ENCODE measurements at places on chromosomes 4 and X.

DNA sequence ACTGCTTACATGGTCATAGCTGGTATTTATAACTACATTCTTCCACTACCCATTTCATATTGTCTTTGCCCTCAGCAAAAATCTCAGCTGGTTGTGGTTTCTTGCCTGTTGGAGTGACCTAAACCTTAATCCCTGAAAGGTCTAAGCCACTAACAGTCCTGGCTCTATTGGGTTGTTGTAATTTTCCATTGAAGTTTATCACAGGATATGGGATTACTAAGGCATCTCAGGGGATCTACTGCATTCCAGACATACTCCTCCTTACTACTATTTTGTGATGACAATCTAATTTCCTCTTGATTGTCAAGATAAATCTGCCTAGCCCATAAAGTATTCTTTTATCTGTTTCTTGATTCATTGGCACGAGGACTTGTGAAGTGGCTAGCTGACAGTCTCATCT lies 6.2 kb upstream of the OSTC start:
- no peaks in the 10 kb centered on the region for H3K4me1 ChIP-seq
- no peak for DNase-seq
- H3K4me3 ChIP-seq: no peak overlapping the region

DNA sequence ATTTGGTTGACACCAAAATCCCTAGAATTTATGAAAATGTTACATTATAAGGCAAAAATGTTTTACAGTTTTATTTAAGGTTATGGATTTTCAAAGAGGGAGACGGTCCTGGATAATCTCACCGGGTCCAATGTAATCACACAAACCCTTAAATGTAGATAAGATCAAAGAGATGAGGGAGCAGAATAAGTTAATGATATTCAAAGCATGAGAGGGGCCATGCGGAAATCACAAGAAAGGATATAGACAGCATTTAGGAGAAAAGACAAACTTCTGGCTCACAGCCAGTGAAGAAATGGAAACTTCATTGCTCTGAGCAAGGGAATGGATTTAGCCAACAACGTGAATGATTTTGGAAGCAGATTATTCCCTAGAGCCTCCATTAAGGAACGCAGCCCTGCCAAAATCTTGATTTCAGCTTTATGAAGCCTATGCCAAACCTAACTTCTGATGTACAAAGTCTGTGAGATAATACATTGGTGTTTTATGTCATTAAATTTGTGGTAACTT lies 684.4 kb upstream of the GNPDA2 start:
- H3K27ac ChIP-seq: no peak overlapping the region
- H3K4me3 ChIP-seq: no peak overlapping the region
- H3K4me1 ChIP-seq: no peaks in the 10 kb centered on the region
- no peak for DNase-seq
- H3K27me3 ChIP-seq: no peaks in the 10 kb centered on the region

DNA sequence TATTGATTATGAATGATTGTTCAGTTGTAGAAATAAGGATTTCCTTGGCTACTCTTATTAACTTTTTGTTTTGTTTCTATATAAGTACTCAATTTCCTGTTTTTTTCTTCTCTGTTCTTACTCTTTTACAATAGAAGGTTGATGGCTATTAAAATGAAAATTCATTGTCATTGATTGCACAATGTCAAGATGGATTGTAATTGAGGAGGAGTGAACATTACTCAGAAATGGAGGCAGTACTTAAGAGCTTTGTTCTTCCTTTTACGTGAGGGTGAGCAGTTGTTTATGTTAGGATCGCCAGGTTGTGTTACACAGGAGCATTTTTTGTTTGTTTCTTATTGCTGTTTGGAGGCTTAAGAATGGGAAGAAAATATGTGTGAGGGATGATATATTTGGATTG lies 2062.4 kb downstream of the ARAP2 start:
- H3K27me3 ChIP-seq: no peaks in the 10 kb centered on the region
- no peak for DNase-seq
- no peaks in the 10 kb centered on the region for H3K4me1 ChIP-seq

DNA sequence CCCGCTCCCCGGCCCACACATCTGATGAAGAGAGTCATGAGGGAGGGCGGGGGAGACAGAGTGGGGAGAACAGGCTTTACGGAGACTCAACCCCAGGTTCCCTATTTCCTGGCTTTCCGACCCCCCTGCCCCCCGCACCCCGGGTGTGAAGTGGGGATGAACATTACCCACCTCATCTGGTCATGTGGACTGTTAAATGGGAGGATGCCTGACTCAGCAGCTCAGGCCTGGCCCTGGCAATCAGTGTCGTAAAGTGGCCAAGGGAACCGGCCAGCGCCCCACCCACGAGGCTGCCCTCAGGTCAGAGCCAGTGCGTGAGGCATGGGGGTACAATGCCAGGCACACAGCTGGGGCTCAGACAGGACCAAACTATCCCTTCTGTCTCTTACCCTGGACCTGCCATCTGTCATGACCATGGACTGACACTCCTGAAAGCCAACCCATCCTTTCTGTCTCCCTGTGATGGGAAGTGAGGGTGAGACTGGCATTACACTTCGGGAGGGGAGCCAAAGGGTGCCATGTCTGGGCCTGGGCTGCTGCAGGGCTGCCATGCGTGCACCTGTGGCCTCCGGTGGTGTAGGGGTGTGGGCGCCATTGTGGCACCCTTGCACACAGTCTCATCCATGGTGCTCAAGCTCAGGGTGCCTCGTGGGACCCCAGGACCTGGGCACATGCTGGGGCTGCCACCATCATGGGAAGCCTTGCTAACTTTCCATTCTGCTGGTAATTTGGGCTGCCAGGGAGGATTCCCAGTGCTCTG lies 106.1 kb upstream of the PSAPL1 start:
- H3K27me3 ChIP-seq: no peaks in the 10 kb centered on the region
- H3K4me3 ChIP-seq: peak overlapping the region; percentile 38
- no peaks in the 10 kb centered on the region for H3K4me1 ChIP-seq
- DNase-seq: no peak
- no peak overlapping the region for H3K27ac ChIP-seq

DNA sequence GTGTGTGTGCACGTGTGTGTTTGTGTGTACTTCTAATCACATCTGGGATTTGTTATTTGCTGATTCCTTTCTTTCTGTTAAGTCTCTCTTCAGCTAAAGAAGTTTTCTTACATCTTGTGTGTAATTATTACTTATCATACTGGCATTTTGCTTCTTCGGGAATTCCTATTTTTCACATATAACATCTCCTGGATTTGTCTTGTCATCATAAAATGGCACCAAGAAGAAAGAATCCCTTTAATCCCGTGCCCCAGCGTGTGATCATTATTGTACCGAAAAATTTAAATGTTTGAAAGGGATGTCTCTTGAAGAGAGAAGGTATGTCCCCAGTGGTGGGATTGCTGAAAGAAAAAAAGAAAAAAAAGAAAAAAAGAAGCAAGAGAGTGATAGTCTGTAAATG lies 72.3 kb downstream of the ZFX start:
- H3K27ac ChIP-seq: no peak overlapping the region
- H3K27me3 ChIP-seq: no peaks in the 10 kb centered on the region

GRCh38 chr4:184450743-184451535 lies 23.4 kb downstream of the IRF2 start:
- H3K4me1 ChIP-seq: peaks cover 17% of the 10 kb centered on the region
- no peaks in the 10 kb centered on the region for H3K36me3 ChIP-seq
- no peak overlapping the region for H3K4me3 ChIP-seq
- no peak for DNase-seq
- H3K27me3 ChIP-seq: no peaks in the 10 kb centered on the region
- H3K27ac ChIP-seq: no peak overlapping the region

DNA sequence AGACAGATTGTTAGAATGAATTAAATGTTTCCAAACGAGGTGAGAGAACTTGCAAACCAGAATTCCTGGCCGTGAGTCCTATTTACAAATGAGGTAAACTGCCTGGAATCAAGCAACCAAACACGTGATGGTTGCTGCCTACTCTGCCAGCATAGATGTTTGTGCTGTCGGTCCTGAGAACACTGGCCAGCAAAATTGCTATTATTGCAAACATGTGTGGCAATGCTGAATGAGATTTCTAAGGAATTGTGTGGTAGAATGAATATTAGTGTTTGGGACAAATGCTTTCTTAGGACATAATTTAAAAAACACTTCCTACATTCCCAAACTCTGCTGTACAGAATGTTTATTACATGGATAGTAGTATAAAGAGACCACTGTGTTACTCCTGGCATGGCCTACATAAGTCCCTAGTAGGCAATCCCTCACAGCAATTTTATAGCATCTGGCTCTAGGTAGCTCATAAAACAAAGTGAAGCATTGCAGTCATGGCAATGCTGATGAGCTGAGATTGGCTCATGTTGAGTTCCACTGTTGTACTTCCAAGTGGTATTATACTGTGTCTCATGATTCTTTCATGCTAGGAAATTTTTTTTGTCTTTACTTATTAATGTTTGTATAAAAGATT lies 605.2 kb upstream of the EPHA5 start:
- H3K27ac ChIP-seq: no peak overlapping the region
- DNase-seq: no peak
- H3K4me1 ChIP-seq: no peaks in the 10 kb centered on the region
- no peaks in the 10 kb centered on the region for H3K27me3 ChIP-seq
- H3K4me3 ChIP-seq: no peak overlapping the region
- H3K36me3 ChIP-seq: no peaks in the 10 kb centered on the region

GRCh38 chrX:39242187-39242586 lies 440.9 kb downstream of the MID1IP1 start:
- H3K27ac ChIP-seq: no peak overlapping the region
- H3K36me3 ChIP-seq: no peaks in the 10 kb centered on the region
- no peak for DNase-seq
- H3K4me3 ChIP-seq: no peak overlapping the region

- peaks cover 2% of the 10 kb centered on the region for H3K27me3 ChIP-seq
- DNase-seq: no peak
- no peaks in the 10 kb centered on the region for H3K4me1 ChIP-seq
These were observed 5.2 kb upstream of the BMP15 start for GRCh38 chrX:50905334-50905733.

- H3K27me3 ChIP-seq: no peaks in the 10 kb centered on the region
- no peak overlapping the region for H3K4me3 ChIP-seq
- DNase-seq: no peak
These were observed 111.8 kb upstream of the STIM2 start for GRCh38 chr4:26748811-26749210.

DNA sequence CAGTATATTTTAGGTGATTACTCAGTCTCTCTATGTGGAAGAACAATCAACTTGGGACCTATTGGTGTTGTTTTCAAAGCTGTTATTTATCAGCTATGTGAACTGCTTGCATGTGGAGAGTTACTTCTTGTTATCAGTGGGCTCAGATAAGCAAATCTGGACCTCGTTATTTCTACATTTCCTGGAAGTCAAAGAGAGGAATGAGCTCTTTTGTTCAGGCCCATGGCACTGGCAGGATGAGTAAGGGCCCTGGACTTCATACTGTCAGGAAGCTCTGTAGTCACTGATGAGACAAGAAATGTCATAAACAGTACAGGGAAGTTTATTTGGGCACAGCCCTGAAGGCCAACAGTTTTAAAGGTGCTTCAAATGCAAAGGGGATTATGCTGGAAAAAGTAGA lies 760.6 kb upstream of the EPHA5 start:
- peak; percentile 2 for DNase-seq
- H3K4me1 ChIP-seq: no peaks in the 10 kb centered on the region
- H3K27ac ChIP-seq: peak overlapping the region; percentile 12
- H3K4me3 ChIP-seq: no peak overlapping the region

DNA sequence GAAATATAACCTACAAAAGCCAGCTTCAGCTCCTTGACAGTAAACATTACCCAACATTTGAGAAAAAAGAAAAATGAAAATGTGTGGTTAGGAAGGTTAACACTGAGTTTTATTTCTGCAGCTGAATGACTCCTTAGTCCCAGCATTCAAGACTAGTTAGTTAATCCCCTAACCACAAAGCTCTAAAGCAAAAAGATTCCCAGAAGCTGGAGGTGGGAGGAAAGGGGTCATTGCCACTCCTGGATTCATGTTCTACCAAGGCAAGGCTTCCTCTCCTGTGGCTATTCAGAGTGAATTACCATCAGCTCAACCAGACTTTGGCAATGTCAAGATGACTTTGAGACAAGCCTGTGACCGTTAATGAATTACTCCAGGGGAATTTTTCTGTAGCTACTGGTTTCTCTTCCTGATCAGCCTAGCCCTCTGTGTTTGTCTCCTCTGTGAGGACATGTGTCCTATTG lies 63.6 kb downstream of the HADH start:
- peaks cover 4% of the 10 kb centered on the region for H3K4me1 ChIP-seq
- DNase-seq: no peak
- no peak overlapping the region for H3K27ac ChIP-seq
- peaks cover 6% of the 10 kb centered on the region for H3K36me3 ChIP-seq
- no peaks in the 10 kb centered on the region for H3K27me3 ChIP-seq

- H3K4me3 ChIP-seq: peak overlapping the region; percentile 35
- no peak overlapping the region for H3K27ac ChIP-seq
- peaks cover 2% of the 10 kb centered on the region for H3K4me1 ChIP-seq
- no peaks in the 10 kb centered on the region for H3K36me3 ChIP-seq
- no peak for DNase-seq
These were observed 2.7 kb upstream of the NKX3-2 start for GRCh38 chr4:13546941-13547484.

DNA sequence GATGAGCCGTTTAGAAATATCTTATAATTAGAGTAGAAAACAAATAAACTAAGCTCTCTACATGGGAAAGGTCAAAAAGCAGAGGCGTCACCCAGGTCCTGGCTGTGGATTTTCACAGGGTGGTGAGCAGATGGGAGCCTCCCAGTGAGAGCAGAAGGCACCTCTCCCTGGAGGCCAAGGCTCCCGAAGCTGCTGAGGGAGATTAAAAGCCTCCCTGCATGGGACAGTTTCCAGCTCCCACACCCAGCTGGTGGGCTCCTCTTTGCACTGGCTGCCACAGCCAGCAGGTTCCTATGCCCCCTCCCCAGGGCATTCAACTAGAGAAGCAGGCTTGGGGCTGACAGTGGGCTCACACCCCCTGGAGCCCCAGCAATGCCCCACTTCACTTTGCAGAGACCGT lies 55.2 kb upstream of the TBC1D9 start:
- H3K4me3 ChIP-seq: no peak overlapping the region
- no peak overlapping the region for H3K27ac ChIP-seq
- H3K27me3 ChIP-seq: no peaks in the 10 kb centered on the region

DNA sequence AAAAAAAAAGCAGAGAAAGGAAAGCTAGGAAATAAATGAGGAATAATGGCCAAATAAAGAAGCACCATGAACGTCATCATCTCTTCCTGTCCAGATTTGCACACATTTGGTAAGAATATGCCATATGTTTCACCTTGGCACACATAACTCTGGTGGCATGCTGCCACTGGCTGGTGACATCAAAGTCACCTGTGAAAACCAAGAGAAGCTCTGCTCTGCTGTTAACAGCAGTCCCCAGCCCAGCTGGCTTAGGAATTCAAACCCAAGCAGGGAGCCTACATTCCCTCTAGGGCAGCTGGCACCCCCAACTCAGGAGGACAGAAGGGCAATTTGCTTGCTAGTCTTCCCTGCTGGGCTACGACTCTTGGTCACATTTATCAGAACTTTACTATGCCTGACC lies 77.6 kb downstream of the RASL11B start:
- H3K4me3 ChIP-seq: no peak overlapping the region
- no peaks in the 10 kb centered on the region for H3K27me3 ChIP-seq
- no peaks in the 10 kb centered on the region for H3K36me3 ChIP-seq
- DNase-seq: no peak

GRCh38 chrX:79604364-79604763 lies 237.2 kb upstream of the ITM2A start:
- DNase-seq: no peak
- H3K36me3 ChIP-seq: no peaks in the 10 kb centered on the region
- no peaks in the 10 kb centered on the region for H3K27me3 ChIP-seq
- H3K27ac ChIP-seq: no peak overlapping the region
- no peak overlapping the region for H3K4me3 ChIP-seq

- H3K36me3 ChIP-seq: no peaks in the 10 kb centered on the region
- no peaks in the 10 kb centered on the region for H3K4me1 ChIP-seq
- H3K27me3 ChIP-seq: no peaks in the 10 kb centered on the region
- DNase-seq: no peak
These were observed 393 bp downstream of the SH3KBP1 start for GRCh38 chrX:19886883-19887531.

Measured in neuronal stem cell (in vitro differentiated cells).